ENCODE measurements at places on chromosomes 11 and 22.

DNA sequence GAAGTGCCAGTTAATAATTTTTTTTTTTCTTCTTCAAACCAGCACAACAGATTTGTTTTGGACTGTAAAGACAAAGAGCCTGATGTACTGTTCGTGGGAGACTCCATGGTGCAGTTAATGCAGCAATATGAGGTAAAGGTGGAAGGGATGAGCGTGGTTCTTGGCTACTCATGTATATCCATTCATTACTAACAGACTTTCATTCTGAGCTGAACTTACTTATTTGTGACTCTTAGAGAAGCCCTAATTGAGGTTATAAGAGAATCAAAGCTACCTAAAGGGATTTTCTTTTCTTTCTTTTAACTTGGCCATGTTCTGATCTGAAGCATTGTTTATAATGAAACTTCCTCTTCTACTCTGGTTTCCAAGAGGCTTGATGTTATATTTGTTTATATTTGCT lies 15.8 kb downstream of the PAFAH1B2 start:
- DNase-seq, result no peak

DNA sequence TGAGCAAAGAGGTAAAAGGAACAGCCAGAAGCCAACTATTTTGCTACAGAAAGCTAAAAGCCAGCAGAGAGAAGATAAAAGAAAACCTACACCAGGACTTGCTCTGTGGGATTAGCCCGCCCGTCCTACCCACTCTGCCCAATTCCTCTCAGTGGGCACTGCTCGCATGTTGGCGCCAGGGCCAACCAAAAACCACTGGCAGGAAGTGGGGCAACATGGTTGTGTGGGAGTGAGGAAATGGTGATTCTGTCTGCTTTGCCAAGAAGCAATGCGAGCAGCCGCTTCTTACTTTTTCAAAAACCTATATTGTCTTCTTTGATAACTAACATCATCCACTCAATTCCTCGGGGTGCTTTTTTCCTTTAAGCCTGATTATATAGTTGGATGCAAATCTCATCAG lies 14.2 kb upstream of the APOA1 start:
- no peak for DNase-seq

DNA sequence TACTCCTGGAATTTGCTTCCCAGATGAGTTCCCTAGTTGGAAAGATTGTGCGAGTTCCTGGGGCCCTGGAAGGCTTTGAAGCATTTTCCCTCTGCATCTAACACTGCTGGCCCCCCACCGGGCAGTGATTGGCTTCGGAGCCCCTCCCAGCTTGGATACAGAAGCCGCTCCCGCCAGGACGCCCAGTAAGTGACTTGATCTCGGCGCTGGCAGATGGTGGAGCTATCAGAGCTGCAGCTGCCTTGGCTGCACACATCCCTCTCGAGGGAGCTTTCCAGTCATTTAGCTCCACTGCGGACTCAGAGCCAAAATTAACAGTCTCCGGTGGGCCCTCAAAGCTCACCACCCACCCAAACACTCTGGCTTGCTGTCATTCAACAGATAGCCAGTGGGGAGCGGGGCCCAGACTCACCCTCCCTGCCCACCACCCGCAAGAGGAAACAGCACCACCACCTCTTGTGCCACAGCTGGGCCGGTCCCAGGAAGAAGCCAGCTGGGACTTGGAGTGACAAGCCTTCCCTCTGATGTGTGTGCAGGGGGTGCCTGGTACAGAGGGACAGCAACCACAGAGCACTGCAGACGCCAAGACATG lies 162.3 kb downstream of the TRIM29 start:
- no peak for DNase-seq

- no peak for DNase-seq
Observed at GRCh38 chr22:36340621-36341020, 47.1 kb downstream of the MYH9 start.

- no peak for DNase-seq
Observed at GRCh38 chr11:120105576-120105975, 32.3 kb downstream of the TRIM29 start.

DNA sequence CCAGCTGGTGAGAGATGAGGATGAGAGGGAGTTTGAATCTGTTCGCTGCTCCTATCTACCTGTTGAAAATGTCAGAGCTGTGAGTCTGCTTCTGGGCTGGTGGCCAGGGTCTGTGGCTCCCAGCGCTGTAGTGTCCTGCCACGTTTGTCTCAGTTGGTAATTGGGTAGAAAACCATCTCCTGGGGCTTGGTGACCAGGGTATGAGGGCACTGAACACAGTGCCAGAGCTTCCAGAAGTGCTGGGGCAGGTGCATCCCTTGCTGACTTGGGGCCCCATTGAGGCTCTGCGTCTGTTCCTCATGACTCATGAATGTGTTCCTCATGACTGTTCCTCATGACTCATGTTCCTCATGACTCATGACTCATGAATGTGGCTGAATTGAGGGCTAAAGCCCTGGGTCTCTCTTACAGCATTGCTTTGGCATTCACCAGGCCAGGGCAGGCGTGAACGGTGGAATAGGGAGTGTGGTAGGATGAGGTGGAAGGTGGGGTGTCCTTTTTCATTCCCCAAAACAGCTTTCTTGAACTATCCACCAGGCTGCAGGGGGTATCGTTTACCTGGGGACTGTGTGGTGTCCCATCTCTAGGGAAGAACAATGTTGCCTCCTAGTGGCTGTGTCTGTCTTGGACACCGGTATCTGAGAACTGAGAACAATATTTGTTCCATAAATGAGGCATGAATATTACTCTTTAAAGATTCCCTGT lies 139.5 kb downstream of the COMMD9 start:
- DNase-seq, result peak; percentile 99

DNA sequence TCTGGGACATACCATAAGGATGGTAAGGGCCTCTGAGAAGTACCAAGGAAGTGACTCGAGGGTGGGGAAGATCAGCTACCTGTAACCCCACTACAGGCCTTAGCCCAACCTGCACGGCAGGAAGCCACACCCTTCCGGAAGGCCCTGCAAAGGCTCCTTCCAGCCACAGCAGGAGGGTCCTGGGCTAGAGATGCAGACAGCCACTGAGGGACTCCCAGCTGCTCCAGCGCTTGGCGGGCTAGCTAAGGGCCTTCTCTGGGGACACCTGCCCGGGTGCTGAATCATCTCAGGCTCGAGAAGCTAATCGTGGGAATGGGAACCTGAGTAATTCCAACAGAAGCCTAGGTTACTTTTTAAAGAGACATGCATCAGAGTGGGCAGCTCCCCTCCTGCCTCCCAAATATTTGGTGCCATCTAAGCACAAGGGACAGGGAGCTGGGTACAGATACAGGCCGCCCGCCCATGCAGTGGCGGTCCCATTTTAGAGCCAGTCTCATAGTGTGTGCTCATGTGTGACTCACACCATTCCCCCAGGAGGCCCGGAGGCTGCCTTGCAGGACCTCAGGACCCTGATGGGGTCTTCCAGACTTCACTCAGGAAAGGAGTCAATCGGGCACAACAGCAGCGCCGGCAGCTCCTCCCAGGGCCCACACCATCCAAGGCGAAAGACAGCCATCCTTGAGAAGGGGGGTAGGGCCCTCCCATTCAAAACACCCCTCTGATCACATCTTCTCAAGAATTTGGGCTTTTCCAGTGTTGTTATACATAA lies 8.0 kb downstream of the MYH9 start:
- DNase-seq, result peak; percentile 57

All from choroid plexus epithelial cell (primary cell).